ENCODE measurements at places on chromosomes 1 and 21. TPM values are rescaled to one million over a fixed set of nuclear protein-coding genes. Genes with fewer than 3 reads are reported as not detected.

Gene ADCY10
- 0.09 TPM for total RNA-seq

Gene LMX1A
- total RNA-seq, result not detected

Gene CAPN9
- total RNA-seq, result not detected

DNA sequence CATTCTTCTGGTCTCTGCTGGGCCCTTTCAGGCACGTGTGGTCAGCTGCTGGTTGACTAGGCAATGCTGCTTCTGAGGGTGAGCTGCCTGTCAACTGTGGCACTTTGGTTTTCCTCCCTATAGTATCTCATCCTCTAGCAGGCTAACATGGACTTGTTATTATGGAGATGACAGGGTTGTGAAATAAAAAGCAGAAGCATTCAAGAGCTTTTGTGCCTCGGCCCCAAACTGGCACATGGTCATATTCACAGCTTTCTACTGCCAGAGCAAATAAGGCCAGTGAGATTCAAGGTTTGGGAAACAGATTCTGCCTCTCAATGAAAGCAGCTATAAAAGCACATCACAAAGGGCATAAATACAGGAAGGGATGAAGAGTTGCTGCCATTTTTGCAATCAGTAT lies 1.6 kb upstream of the ZNF124 start:
- no peak for DNase-seq

GRCh38 chr1:167492481-167492910 lies 25.8 kb downstream of the CD247 start:
- DNase-seq, result no peak

- peak; percentile 77 for DNase-seq
Measured at GRCh38 chr1:67948151-67949080, 102.0 kb downstream of the DIRAS3 start.

DNA sequence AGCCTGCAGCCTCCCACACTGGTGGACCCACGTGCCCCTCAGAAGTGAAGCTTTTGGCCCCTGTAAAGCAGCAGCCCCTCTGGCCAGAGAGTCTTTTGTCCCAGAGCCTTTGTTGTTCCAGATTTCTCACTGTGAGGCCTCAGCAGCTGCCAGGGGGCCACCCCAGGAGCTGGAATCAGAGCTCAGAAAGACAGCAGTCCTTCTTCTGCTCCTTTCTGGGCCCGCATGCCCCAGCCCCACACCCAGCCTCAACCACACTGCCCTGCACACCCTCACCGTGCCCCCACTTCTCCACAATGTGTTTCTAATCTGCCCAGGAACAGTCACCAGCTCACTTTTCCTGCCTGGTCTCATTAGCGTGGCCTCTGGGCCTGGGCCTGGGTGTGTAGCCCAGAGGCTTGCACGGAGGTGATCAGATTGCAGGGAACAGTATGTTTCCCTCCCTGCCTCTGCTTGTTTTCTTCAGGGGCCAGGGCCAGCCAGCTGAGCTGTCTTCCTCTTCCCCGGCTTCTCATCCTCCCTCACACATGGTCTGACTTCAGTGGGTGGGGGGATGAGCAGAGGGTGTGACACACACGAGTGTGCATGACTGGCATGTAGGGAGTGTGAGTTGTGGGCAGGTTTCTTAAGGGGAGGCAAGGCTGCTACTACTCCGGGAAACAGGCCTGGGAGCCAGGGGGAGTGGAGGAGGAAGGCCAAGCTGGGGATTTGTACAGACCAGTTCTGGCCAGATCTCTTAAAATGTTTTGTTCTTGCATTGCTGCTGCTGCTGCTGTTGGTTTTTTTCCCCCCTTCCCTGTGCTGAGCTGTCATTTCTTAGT lies 82.5 kb upstream of the ZNF648 start:
- peak; percentile 78 for DNase-seq

GRCh38 chr1:243345205-243345604 lies 89.4 kb downstream of the SDCCAG8 start:
- DNase-seq, result no peak

- DNase-seq, result no peak
Measured at GRCh38 chr1:167755654-167756053, 33.9 kb downstream of the MPZL1 start.

DNA sequence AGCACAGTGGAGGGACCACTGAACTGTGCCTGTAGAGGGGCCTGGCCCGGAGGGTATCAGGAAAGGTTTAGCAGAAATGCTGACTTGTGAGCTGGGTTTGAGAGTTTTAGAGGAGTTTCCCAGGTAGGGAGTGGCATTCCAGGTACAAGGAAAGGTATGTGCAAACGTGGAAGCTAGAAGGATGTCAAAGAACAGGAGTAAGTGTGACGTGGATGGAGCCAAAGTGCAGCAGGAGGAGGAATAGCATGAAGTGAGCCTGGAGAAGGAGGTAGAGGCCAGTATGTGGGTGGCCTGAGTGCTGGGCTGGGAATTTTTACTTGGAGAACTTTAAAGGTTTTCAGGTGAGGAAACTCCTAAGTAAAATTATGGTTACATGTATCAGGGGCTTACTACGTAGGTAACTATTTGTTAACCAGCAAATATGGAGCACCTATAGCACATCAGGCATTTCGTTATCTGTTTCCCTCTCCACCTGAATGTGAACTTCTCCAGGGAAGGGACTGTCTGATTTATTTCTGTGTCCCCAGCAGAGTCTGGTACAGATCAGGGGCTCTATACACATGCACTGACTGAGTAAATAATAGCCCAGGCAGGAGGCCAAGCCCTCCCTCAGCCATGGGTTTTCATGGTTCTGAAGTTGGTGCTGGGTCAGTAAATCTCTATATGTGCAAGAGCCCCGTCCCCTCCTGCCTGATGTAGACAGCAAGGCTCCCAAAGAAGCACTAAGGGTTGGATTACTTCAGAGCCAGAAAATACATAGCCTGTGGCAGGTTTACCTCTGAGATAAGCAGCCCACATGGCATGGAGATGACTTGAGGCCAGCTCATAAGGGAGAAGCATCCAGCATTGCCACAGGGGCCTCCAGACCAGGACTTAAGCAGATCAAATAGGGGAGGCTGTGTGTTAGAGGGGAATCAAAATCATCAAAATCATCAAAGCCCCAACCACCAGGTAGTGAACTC lies 43.4 kb downstream of the CDCP2 start:
- no peak for DNase-seq

- DNase-seq, result peak; percentile 85
Measured at GRCh38 chr1:27970401-27970800, 10.6 kb downstream of the XKR8 start.
